ENCODE measurements at places on chromosomes 12 and 14.

GRCh38 chr12:107318806-107319532, 225.6 kb upstream of the CRY1 start:
- no peak for DNase-seq

DNA sequence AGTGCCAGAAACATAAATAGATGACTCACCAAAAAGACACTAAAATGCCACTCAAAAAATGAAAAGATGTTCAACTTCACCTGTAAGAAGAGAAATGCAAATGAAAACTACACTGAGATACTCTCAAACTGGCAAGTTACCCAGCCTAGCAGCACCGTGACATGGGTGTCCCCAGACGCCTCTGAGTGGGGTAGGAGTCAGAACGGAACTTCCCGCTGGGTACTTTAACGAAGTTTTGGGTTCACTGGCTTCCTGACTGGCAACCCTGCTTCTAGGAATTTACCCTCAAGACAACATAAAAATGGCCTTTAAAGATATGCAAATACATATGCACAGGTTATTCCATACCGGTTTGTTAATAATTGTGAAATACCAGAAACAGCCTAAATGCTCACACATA, 52.6 kb downstream of the RIMBP2 start:
- DNase-seq: no peak

- DNase-seq: no peak
Measured at GRCh38 chr14:52583544-52583943, 30.9 kb downstream of the GPR137C start.

DNA sequence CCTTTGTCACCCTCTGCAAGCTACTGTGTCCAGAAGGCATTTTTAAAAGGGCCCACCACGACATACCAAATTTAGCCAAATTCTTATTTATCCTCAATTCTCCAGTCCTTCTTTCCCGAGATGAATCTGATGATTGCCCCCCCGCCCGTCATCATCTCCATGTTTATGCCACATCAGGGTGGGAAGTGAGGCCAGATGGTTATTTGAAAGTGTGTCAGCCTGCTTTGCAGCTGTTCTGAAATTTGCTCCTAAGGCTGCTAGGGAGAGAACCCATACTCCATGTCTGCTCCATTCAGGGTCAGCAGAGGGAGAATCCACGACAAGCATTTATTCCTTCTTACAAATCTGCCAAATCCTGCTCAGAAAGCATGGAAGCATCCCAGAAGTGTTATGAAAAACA, 337.8 kb downstream of the ADAMTS20 start:
- no peak for DNase-seq

GRCh38 chr14:33532553-33532952, 418.3 kb downstream of the EGLN3 start:
- no peak for DNase-seq
